ENCODE measurements at places on chromosomes 1 and 21.

DNA sequence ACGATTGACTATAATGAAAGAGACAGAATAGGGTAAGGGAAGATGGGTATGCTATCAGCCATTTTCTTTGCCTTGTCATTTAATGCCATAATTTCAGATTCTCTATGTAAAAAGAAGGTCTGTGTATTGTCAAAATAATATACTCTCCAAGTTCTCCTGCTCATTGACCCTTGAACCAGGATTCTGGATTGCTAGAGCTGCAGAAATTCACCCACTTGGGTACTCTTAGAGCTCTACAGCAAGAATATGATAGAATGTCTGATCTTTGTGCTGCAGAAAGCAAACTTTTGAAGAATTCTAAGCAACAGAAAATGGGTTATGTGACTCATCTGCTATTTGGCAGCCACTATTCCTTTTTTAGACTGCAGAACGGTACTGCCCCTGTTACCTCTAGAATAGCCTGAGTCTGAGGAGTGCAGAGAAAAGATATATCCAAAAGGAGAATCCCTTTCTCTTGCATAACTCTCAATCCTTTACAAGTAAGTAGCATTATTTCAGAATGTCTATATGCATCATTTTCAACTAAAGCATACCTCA, 78.2 kb upstream of the TENT5C start:
- DNase-seq = no peak

- peak; percentile 22 for DNase-seq
Measured at GRCh38 chr1:162498496-162498810, 835 bp downstream of the UHMK1 start.

DNA sequence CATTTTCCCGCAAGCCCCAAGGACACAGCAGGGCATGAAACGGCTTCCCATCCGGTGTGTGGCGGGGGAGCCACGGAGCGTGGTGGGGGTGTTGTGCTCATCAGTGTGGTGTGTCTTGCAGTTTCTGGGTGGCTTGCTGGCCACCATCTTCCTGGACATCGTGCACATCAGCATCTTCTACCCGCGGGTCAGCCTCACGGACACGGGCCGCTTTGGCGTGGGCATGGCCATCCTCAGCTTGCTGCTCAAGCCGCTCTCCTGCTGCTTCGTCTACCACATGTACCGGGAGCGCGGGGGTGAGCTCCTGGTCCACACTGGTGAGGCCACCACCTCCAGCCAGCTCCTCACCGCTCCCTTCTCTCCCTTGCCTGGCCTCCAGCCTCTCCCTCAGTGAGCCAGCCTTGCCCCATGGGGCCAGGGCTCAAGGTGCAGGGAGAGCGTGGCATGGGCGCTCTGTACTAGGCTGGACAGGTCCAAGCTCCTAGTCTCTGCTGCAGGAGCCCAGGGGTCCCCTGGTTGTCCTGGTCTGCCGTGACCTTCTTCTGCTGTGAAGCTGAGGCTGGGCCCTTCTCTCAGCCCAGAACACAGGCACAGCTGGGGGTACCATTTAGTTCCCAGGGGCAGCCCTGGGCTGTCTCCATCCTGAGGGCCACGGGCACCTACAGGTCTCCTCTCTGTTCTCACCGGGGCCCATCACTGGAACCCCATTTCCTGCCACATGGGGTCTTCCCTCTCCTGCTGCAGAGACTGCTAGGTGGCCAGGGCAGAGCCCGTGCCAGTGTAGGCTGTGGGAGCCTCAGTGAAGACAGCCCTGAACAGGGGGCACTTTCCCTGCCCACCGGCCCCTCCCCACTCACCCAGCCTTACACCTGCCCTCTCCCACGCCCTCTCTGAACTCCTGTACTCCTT, 12.6 kb downstream of the AGTRAP start:
- no peak for DNase-seq

GRCh38 chr21:14836950-14837349, 227.8 kb downstream of the NRIP1 start:
- no peak for DNase-seq

DNA sequence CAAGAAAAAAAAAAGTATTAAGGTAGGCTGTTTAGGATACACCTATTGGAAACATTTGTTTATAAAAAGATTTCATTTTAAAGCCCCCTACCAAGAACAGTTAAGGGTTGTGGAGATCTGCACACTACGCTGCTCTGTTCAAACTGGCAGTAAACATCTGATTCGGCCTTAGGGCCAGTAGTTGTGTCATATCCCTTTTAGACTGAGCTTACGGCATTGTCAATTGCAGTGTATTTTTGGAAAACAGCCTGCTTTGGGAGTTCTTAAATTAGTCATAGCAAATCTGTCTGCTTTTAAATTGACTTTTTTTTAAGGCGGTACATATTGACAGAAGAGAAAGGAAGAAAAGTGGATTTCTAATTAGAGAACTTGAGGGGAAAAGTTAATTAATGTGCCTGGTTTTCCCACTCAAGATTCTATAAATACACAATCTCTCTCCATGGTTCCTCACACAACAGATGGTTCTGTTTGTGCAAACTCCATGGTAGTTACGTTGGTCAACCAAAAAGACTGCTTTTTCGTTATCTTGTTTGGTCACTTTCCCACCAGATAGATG, 1.7 kb upstream of the ELK4 start:
- no peak for DNase-seq

GRCh38 chr1:161233102-161233501, 4.9 kb downstream of the NR1I3 start:
- DNase-seq = no peak

DNA sequence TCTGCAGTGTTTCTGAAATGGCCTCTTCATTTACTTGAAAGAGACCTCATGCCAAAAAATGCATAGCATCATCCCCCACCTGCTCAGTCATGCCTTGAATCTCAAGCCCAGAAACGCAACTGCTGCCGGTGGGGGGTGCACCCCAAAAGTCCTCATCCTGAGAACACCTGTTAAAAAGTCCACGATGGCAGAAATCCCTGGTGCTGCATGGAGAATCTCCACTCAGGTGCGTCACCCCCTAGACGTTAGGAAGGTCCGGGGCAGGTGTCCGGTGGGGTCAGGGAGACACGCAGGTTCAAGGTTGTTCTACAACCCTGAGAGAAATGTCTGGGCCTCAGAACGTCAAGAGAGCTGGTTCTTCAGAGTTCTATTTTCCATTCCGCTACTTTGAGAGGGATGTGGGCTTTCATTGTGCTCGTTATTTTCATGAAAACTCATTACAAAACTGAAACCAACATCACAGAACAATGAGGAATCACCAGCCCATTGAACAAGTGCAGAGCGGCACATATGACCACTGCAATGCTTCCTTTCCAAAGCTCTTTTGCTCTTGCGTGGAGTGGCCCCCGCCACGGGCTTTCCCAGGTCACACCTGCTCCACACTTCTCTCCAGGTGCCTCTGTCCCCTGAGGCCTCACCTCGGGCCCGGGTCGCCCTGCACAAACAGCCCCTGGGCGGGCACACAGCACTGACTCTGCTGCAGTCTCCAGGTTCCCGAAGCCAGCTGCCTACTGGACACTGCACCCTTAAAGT, 201.9 kb downstream of the TOMM20 start:
- DNase-seq = peak; percentile 78

DNA sequence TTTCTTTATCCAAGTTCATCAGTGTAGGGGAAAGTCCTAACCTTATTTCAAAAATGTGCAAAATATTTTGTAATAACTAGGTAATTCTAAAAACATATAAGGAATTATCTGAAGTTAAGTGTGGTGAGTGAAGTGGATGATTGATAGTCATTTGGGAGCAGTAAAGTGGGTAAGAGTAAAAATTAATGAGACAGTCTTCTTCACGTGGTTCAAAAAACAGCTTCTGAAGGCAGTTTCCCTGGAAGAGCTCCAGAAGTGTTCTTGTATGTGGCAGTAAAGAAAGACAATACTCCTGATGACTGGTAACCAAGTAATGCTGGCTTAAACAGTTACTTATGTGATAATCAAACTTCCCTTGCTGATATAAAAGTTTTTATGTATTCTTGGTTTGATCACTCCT, 50.3 kb downstream of the LEPR start:
- DNase-seq = no peak

DNA sequence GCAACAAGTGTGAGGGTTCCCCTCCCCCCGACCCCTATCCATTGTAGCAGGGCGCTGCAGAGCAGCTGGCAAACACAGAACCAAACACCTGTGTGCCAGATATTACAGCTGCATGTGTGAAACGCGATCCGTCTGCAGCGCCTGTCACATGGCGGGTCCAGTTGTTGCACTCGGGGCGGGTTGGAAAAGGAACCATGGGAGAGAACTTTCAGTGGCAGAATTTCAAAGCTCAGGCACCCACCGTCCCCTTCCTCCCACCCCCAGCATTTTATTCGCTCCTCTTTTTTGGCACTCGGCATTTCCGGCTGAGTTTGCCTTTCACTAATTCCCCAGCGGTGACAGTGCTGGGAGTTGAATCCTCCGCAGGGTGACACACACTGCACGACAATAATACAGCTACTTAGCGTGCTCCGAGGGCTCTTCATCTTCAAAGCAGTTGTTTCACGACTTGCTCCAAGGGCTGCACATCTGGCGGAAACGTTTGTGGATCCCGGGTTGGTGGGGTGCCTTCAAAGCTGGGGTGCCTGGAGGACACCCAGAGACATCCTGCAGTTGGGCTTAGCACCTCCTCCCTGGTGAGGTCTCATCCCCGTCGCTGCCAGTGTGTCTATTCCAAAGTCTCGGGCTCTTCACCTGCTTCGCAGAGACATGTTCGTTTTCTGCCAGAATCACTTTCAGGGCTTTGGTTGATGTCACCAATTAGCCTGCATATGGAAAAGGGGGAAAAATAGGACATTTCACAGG, 180.7 kb downstream of the ZBTB18 start:
- no peak for DNase-seq

DNA sequence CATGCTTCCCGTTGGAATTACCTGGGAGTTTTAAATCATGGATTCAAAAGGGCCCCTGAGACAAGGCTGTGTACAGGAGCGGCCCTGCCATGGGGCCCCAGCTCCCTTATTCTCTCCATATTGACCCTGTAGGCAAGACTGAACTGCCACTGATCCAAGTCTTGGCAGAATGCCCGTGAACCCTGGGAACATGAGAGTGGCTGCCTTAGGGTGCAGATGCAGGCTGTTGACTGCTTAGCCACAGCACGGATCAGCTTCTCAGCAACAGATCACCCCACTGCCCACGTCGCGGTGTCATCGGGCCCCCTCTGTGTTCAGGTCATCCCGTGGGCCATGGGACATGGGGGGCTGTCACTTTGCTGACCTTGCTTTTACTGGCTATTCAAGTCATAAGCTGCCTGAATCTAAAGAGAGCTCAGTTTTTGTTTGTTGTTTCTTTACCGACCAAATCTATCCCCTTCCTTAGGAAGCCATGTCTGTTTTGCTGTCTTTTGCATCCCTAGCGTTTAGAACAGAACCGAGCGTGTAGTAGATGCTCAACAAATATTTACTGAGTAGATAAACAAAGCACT, 83.4 kb downstream of the MATN1 start:
- DNase-seq = no peak

DNA sequence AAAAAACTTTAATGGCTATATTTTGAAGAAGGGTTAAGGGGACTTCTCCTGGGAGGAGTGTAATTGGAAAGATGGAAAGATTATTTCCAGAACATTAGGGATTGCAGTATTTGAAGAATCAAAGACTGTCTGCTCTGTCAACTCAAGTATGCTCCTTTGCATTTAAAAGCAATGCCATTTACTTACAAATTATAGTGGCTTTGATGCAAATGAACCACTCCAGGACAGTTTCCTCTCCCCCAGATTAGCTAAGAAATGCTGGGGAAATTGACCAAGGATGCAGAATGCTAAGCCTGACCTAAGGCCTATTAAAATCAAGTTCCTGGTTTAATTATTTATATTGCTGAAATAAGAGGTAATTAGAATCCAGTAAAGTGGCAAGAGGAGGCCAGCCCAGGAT, 110.5 kb upstream of the CAMK1G start:
- DNase-seq = no peak

- no peak for DNase-seq
Measured at GRCh38 chr21:36783612-36784374, 84.9 kb downstream of the SIM2 start.

DNA sequence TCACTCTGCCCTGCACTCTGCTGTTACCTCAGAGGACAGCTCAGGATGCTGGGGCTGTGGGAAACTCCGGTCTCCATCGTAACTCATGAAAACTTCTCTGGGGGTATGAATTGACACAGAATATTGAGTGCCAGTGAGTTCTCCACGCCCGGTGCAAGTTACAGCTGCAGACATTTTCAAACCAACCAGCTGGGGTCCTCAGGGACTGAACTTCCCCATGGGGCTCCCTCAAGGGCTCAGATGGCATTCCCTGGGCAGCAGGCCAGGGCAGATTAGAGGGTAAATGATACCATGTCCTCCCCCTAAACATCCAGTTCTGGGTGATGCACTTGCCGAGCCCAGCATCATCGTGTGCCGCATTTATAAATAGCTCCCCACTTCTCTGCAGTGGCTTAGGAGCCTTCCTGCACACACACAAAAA, 27.8 kb upstream of the CCSAP start:
- peak; percentile 18 for DNase-seq

- DNase-seq = no peak
Measured at GRCh38 chr1:53467391-53467790, 8.2 kb downstream of the DMRTB1 start.

DNA sequence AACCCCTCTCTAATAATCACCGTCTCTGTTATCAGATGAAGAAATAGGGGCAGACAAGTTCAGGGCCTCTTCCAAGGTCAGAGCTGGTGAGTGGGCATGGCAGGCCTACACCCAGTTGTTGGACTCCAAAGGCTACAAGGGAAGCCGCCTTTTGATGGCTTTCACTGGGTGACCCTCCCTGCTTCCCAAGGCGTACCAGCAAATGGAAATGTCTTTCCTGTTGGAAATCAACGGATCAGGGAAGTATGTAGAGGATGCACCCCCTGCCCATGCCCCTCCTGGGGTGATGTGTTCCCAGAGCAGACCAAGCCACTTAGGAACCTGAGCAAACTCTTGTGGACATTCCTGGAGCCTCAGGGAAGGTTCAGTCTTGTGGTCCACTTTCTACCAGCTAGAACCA, 47.4 kb downstream of the LGR6 start:
- DNase-seq = no peak

GRCh38 chr1:156081180-156081916, 917 bp downstream of the MEX3A start:
- peak; percentile 44 for DNase-seq

DNA sequence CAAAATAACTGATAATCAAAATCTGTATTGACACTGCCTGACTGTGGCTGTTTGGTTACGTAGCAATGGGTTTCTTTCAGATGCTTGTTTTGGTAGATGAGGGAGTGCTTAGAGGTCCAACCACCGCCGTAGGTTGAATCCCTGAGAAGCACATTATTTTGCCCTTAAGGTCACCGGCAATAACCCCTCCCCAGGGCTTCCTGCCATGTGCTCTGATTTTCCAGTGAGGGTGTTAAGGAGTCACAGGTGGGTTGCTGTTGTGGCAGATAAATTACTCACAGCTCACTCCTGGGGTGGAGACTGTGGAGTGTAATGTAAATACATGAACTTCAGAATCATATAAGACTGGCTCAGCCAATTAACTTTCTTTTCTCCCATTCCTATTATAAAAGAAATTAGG, 81.5 kb upstream of the ZP4 start:
- DNase-seq = no peak

DNA sequence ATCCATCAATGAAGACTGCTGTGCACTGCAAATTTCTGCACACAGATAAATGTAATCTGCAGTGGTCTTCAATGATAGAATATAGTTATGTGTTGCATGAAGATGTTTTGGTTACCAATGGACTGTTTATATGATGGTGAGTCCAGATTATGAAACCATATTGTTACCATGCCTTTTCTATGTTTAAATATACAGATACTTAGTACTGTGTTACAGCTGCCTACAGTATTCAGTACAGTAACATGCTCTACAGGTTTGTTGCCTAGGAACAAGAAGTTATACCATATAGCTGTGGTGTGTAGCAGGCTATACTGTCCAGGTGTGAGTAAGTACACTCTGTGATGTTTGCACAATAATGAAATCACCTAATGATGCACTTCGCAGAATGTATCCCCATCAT, 40.8 kb downstream of the SORT1 start:
- no peak for DNase-seq

Data from GM13977 (cell line).